ENCODE measurements at places on chromosomes 3 and 15. TPM values are rescaled to one million over a fixed set of nuclear protein-coding genes. Genes with fewer than 3 reads are reported as not detected.

TRPM1 gene
- not detected for total RNA-seq

ZNF620 gene
- total RNA-seq, result 3.4 TPM

PFN2 gene
- total RNA-seq, result 34.4 TPM

GPR176 gene
- total RNA-seq, result 11.4 TPM

UPK1B gene
- 0.65 TPM for total RNA-seq
